Stimulated activated CD4-positive, alpha-beta T cell treated with anti-CD3 and anti-CD28 coated beads, TNF-alpha, amount 100 ng/mL, for 4 hours (primary cell): ENCODE measurements at places on chromosomes 5 and 9.

DNA sequence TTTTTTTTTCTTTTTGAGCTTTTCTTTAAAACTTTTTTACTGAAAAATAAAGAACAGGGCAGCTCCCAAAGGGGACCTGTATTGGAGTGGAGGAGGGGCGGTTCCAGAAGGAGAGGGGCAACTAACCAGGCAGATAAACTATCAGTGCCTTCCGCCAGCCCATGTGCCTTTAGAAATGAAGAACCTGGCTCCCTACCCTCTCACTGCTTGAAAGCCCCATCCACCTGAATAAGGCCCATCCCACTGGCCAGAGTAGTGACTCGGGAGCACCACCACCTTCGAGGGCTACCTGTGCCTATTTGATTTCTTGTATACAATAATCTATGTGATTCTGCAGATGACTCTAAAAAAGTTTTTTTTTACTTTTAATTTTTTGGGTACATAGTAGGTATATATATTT lies 276.7 kb downstream of the PSAT1 start:
- DNase-seq: no peak

- DNase-seq: peak; percentile 48
Measured at GRCh38 chr9:89999534-90000370, 394.9 kb downstream of the GADD45G start.

GRCh38 chr9:121538221-121538620 lies 38.6 kb upstream of the GGTA1 start:
- DNase-seq: no peak

DNA sequence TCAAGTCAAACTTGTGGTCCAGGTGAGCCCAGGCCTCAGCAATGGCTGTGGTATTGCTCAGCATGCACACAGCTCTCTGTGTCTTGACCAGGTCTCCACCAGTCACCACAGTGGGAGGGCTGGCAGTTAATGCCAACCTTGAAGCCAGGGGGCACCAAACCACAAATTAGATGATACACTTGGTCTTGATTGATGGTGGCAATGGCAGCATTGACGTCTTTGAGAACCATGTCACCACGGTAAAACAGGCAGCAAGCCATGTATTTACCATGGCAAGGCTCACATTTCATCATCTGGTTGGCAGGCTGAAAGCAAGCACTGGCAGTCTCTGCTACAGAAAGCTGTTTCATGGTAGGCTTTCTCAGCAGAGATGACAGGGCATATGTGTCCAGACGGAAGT lies 40.0 kb downstream of the NIM1K start:
- no peak for DNase-seq

DNA sequence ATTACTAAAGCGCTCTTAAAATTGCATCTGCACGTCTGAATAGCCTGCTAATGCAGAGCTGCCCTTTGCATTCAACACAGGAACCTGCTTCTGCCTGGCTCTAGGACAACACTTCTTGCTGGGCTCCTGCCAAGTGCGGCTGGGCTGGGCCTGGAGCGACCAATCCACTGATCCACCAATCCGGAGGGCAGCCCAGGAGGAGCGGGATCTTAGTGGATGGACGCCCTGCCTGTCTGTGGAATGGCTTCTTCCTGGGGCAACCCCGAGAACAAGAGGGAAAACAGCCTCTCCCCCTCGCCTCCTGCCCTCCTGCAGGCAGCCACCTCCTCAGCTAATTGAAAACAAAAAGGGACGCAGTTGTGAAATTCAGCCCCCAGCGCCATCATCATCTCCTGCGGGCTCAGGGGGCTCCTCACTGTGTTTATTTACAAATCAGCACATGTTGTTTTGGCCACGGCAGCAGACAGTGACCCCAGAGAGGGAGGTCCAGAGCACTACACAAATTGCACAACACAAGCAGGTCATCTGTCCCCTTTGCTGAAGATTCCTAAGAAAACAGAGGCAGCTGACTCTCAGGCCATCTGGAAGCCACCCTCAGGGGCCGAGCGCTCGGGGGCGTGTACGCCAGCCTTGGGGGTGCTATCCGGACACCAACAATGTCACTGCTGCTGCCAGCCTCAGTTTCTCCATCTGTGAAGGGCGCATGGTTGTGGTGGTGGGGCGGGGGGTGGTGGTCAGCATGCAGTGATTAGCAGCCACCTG lies 57.3 kb downstream of the GADD45G start:
- no peak for DNase-seq

DNA sequence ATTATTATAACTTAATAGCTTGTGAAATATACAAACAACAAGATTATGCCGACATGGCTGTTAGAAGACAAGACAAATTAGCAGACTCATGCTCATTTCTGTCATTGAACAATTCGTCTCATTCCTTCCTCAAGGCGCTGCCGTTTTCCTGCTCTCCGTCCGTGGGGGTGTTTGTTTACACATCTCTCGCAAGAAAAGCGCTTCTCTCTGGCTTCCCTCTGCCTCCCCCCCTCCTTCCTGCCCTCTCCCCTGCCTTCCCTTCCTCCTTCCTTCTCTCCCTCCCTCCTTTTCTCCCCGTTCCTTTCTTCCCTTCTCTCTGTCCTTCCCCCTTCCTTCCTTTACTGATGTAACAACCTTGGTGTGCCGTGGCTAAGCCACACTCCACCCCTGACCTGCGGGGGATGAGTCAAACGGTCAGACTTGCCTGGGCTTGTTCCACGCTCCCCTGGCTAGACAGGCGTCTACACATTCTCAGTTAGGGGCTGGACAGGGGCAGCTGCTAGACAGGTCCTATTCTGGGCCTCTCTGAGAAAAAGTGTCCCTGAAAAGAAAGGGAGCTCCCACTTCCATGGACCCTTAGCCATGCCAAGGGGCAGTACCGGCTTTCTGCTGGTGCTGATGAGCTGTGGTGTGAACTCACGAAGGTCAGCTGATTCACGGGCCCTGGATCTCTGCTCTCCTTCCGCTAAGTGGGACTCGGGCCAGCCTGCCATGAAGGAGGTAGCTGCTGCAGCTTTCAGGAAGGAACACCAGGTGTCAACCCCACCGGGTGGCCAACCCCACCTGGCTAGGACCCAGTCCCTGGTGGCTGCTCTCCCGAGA lies 32.0 kb upstream of the SPTLC1 start:
- DNase-seq: no peak

DNA sequence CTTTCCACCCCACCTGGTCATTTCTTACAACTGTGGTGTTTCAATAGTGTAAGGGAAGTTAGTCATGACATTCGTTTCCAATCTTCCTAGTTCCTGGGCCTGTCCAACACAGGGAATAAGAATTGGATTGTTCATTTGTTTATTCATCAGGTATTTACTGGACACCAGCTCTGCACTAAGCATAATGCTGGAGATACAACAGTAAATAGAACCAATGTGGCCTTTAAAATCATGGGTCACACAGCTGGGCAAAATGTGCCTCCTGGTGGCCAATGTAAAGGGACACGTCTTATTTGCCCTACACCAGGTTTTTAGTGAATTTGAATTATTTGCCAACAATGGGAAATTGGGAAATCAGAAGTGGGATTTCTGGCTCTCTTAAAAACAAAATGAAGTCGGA lies 10.4 kb downstream of the ABLIM3 start:
- no peak for DNase-seq

GRCh38 chr5:79023348-79023747 lies 38.2 kb upstream of the ARSB start:
- DNase-seq: no peak

GRCh38 chr5:65818592-65818991 lies 96.6 kb downstream of the NLN start:
- no peak for DNase-seq

DNA sequence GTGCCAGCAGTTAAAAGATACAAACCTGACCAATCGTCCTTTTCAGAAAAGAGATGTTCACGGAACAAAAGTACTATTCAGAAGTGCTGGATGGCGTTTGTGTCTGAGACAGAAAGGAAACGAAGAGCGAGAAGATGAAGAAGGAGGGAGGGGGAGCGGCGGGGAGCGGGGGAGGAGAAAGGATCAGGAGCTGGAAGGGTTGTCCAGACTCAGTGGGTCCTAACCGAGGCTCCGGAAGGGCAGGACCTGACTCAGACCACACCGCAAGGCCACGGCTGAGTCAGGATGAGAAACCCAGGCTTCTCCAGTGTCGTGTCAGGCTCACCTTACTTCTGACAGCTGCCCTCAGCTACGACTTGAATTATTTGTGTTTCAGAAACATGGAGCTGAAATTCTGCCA lies 46.2 kb downstream of the PAX5 start:
- no peak for DNase-seq

DNA sequence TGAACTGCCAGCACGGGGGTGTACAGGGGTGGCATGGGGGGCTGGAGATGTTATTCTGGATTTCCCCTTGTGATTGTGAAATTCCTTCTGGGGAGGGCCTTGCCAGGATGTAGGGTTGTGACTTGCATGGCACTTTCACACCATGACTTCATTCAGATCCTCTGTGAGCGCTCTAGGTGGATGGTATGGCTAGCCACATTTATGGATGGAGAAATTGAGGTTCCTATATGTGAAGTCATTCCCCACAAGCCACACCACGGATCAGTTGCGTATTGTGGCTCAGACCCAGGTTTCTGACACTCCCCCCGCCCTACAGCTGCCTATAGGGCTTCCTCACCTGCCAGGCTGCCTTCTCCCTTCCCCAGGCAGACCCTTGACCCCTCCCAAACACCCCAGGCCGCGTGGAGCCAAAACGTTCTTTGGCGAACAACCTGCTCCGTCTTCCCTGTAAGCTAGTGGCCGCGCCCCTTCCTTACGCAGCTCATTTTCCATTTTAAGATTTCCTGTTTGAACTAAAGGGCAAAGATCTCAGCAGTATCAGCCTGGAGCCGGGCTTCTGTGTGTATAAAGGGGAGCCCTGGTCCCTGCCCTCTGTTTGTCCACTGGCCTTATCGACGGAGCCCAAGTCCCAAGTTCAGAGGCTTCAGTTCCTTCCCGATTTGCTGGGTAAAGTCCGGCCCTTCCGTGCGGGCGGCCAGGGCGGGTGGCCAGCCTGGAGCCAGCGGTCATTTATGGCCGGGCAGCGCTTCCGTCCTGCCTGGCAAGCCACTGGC lies 97.8 kb upstream of the KLF4 start:
- DNase-seq: no peak

GRCh38 chr9:37061768-37062167 lies 27.7 kb upstream of the PAX5 start:
- no peak for DNase-seq

- DNase-seq: no peak
Measured at GRCh38 chr5:5014586-5015235, 125.4 kb upstream of the ADAMTS16 start.

- peak; percentile 49 for DNase-seq
Measured at GRCh38 chr9:128034821-128035652, 32.1 kb downstream of the NAIF1 start.

DNA sequence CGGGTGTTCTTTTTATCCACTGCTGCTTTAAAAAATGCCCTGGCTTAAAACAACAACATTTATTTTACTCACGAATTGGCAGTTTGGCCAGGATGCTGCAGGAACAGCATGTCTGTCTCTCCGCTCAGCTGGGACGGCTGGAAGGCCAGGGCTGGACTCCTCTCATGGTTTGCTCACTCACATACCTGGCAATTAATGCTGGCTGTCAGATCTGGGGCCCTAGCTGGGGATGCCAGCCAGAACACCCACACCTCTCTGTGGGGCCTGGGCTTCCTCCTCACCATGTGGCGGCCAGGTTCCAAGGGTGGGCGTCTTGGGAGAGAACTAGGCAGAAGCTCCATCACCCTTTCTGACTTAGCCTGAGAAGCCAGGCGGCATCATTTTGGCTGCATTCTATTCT lies 189.1 kb upstream of the IL12B start:
- no peak for DNase-seq

- DNase-seq: peak; percentile 30
Measured at GRCh38 chr5:55344392-55344992, 36.7 kb downstream of the MTREX start.
